ENCODE measurements at places on chromosomes 7 and 10.

DNA sequence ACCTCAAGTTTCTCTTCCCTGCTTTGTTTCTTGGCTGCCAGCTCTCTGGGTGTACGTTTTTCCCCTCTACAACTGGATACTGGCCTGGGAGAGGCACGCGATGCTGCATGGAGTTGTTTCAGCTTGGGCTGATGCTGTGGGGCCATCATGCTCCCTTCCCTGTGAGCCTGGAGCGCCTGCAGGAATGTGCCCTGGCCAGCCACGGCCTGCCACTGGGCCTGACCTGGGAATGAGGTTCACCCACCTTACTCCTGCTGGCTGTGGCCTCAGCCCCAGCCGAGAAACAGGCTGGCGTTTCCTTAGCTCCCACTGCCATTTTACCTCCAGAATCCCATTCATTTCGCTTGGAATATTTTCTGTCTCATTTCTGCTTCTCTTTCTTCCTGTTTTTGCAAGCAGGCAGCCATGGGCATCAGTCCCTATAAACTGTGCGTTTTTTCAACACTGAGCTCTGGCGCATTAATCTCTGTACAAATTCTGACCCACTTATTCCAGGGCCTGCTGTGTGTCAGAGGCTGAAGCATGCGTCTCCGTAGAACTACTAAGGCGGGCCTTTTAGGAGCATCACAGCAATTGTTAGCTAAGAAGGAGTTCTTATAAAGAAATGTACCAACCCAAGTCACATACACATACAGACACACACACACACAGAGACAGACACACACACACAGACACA is 57.9 kb downstream of the GATA3 start:
- DNase-seq = no peak

DNA sequence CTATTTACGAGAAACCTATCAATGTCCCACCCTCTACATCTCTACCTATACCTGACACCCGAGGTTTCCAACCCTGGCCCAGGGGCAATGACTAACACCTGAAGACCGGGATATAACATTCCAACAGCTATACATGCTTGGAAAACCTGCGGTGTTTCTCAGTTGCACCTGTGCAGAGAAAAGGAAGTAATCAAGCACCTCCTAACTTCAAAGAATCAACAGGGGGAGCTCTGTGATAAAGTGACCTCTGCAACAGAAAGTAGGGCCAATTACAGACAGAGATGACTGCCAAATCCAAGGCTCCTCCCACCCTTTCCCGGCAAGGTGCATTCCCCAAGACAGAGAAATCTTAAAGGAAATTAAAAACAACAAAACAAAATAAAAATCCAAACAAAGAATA is 41.3 kb downstream of the CCDC6 start:
- DNase-seq = no peak

DNA sequence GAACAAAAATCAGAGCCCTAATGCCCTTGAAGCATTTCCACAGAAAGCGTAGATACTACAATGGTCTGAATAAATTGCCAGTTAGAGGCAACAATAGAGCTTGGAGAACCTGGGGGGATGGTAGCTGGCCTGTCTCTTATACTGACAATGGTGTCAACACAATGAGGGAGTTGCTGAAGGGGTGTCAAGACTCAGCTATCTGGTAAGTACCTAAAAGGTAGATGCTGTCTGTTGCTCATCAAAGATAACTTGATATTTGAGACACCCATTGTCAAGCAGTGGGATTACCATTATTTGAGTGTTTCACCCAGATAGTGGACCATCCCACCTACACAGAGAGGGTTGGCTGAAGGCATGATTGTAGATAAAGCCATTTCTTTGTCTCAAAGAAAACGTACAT is 72.8 kb downstream of the PDE1C start:
- DNase-seq = no peak

DNA sequence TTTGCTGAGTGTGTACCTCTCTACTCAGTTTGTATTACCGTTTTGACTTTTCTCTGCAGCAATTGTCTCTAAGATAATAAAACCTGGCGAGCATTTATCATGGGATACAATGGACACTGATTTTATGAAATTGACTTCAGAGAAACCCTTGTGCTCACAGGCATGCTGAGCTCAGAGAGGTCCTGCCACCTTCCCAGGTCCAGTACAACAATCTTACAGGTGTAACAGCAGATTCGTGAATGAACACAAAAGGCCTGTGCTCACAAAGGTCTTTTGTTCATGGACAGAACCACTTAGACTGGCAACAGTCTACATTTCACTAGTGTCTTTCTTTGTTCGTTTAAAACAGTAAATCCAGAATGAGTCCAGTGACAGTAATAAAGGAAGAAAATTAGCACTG is 43.2 kb downstream of the HECW1 start:
- no peak for DNase-seq

DNA sequence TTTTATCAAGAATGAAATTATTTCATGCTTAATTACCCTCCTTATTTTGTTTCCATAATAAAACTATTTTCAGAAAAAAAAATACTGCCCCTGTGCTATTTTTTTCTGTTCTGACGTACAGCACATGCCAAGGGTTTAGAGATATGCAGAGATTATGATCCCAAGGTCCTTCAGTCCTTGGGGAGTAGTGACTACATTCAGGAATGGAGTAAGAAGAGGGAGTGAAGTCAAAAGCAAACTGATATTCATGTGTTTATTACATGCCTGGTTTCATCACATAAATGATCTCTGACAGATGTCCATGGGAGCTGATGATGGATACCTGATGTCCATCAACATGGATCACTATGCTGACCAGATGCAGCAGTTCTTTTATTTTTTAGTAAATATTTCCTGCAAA is 17.2 kb downstream of the AKAP9 start:
- no peak for DNase-seq

- DNase-seq = no peak
These were observed 9.8 kb downstream of the NKX6-2 start for GRCh38 chr10:132776186-132776585.

DNA sequence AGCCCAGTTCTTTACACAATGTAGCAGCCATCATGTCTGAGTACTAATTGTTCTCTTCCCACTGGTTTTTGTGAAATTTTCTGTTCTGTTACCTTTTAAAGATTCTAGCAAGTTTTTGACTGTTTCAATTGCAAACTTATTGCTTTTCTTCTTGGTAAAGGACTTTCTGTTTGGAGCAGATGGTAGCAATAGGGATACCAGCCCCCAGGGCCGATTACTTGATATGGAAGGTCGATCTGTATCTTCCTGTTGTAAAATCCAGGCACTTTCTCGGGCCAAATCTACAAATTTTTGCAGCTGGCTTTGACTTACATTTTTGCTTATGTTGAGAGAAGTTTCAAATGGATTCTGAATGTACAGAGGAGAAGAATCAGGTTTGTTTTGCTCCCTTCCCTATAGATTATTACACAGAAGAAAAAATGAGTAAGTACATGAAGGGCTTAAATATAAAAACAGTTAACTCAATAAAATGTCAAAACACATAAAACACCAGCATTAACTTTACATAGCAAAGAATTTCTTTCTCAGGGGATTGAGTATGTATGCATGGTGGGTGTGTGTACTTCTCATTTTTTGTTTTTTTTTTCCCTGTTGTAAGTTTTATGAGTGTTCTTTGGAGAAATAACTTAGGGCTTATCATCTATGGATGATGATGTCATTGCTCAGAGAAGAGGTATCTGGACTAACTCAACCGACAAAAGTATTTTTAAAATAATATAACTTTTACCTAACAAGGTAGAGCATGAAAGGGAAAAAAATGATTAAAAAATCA is 35.3 kb downstream of the MTPAP start:
- no peak for DNase-seq

DNA sequence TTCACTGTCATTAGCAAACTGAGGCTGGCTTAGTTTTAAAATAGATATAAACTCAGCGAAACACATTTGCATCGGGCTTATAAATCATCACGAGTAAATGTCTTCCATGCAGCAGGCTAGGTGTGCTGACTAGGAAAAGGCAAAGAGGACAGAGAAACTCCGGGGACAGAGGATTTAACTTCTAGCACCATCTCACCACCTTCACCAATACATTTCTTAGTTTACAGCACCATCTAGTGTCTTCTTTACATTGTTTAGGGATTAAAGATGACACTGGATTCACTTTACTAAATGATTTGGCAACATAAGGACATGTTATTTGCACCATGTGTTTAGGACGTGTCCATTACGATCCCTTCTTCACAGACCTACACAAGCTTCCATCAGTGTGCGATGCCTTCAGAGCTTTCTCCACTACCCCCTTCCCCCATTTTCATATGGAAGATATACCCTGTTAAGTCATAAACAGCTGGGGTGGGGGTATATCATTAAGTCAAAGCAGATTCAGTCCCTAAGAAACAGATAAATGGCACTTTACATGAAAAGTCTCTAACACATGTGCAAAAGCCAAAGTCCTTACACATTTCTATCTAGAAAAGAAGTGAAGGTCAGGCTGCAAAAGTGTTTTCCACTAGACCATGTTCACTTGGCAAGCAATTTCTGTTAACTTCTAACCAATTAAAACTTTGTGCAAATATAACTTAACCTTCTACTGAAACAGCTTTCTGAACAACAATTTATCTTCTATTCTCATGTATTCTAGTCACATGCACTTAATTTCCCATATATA is 103.3 kb downstream of the GRB10 start:
- peak; percentile 60 for DNase-seq

- DNase-seq = no peak
These were observed 34.6 kb downstream of the MALSU1 start for GRCh38 chr7:23333671-23334246.
